ENCODE measurements at places on chromosomes 2 and 18. TPM values are rescaled to one million over a fixed set of nuclear protein-coding genes. Genes with fewer than 3 reads are reported as not detected.

The CNRIP1 gene
- total RNA-seq = 5.7 TPM

The CKAP2L gene
- 20.7 TPM for total RNA-seq

The KCNG2 gene
- total RNA-seq = 0.19 TPM

The HOXD8 gene
- total RNA-seq = not detected

GRCh38 chr2:84888401-84889276 is 7.8 kb upstream of the TRABD2A start:
- DNase-seq = no peak
- H3K27ac ChIP-seq = no peak overlapping the region
- H3K4me3 ChIP-seq = no peak overlapping the region
- H3K36me3 ChIP-seq = no peaks in the 10 kb centered on the region

DNA sequence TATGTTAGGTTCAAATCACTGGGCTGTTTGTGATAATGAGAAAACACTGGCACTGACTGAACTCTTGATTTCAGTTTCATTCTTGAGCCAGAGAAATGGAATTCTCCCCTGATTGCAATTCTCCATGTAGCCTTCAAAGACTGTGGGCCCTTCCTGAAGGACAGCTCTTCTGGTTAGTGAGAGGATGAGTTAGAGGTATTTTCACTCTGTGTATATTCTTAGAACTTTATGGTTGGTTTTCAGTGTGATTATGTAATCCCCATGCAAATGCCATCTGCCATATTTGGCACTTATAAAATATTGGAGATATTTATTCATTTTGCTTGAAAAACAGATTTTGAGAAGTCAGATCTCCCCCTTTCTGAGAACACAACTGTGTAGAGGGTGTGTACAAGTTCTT is 323.7 kb downstream of the SLC4A3 start:
- DNase-seq = no peak
- H3K4me3 ChIP-seq = no peak overlapping the region
- no peaks in the 10 kb centered on the region for H3K36me3 ChIP-seq
- H3K4me1 ChIP-seq = no peaks in the 10 kb centered on the region

GRCh38 chr2:144526831-144527230 is 6.9 kb upstream of the ZEB2 start:
- no peaks in the 10 kb centered on the region for H3K4me1 ChIP-seq
- H3K27me3 ChIP-seq = peaks cover 2% of the 10 kb centered on the region
- no peak for DNase-seq

DNA sequence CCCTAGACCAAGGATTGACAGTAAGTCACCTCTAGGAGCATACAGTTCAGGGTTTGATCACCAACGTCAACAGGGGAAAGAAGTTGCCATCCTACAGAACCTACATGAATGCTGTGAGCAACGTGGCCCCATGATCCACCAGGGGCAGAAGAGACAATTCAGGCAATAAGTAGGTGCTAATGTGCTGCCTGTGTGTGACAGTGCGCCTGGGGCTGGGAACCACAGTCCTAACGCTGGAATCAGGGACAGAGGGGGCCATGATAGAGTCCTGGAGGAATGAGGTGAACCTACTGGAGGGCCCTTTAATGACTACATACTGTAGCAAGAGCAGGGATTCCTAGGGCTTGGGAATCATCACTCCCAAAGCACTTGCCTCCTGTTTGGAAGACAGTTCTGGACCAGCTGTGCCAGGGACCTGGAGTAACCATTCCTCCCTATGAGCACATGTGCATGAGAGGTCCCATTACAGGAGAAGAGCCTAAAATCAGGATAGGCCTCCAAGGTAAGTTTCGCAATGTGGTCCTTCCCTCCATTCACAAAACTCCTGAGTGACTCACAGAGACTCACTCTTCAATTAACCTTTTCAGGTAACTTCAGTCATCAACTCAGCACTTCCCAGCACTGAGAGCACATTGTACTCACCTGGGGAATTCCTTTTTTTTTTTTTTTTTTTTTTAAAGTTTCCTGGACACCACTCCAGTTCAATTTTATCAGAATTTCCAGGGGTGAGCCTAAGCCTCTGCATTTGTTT is 214.0 kb downstream of the TMEM163 start:
- no peak for DNase-seq
- no peaks in the 10 kb centered on the region for H3K27me3 ChIP-seq
- no peaks in the 10 kb centered on the region for H3K36me3 ChIP-seq
- no peaks in the 10 kb centered on the region for H3K4me1 ChIP-seq
